KBM-7 (cell line): ENCODE measurements at places on chromosomes 1 and 21.

DNA sequence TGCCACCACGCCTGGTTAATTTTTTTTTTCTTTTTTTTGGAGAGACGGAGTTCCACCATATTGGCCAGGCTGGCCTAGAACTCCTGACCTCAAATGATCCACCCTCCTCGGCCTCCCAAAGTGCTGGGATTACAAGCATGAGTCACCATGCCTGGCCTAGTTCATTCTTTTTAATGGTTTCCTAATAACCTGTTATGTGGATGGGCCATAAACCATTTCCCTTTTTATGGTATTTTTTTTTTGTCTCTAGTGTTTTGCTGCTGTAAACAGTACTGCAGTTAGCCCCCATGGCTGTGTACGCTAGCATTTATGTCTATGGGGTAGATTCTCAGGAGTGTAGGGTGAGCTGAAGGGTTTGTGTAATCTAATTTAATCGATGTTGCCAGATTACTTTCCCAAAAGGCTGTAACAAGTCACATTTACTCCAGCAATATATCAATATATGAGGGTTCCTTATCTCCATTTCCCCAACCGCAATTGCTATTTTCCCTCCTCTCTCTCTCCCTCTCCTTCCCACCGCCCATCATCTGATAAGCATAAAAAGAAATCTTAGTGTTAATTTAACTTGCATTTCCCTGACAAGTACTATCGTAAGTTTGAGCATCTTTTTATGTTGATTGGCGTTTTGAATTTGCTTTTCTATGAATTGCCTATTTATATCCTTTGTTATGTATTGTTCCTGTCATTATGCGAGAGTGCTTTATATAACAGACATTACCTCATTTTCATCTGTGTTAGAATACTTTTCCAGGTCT lies 28.7 kb downstream of the RCSD1 start:
- peak; percentile 30 for DNase-seq

GRCh38 chr1:49136738-49137251 lies 360.1 kb upstream of the BEND5 start:
- DNase-seq: no peak

GRCh38 chr1:154788110-154788870 lies 81.8 kb downstream of the KCNN3 start:
- no peak for DNase-seq

DNA sequence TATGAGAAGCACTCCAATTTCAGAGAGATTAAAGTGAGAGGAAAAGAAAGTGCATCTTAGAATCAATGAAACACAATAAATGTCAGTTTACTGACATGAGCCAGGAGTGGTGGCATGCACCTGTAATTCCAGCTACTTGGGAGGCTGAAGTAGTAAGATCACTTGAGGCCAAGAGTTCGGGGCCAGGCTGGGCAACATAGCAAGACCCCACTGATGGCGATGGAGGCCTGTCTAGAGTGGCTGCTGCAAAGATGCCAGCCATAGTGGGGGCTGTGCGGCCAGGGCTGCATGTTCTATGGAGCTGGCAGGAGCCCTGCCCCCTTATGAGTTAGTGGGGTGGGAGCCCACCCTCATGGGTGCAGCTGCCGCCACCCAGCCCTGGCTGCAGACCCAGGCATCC lies 27.3 kb downstream of the ZCCHC17 start:
- DNase-seq: no peak

DNA sequence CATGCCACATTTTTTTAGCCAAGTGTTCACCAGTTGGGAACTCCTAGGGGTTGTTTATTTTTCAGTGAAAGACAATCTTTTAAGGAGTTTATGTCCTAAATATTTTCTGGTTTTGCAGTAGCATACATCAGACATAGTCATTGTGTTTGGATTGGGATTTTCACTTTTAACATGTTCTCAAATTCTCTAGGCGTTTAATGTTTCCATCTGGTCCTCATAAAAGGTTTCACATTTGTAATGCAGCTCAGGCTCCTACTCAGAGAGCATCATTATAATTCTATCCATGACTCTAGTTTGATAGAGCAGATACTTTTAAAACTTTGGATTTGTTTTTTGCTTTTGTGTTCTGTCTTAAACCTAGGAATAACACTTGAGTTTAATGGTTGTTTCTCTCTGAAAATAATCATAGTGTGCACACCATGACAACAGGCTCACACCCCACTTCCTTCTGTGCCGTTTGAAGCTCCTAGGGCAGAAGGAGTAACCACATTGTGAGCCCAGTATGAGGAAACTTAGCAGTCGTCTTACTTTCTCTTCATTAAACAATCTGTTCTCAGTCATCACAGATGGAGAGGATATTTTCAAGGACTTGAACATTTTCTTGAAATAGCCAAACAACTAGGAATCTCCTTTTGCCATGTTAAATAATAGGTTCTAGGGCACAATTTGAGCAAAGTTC lies 219.6 kb downstream of the PDE4B start:
- peak; percentile 3 for DNase-seq

- DNase-seq: no peak
These were observed 1.1 kb downstream of the ICMT start for GRCh38 chr1:6234502-6235295.

DNA sequence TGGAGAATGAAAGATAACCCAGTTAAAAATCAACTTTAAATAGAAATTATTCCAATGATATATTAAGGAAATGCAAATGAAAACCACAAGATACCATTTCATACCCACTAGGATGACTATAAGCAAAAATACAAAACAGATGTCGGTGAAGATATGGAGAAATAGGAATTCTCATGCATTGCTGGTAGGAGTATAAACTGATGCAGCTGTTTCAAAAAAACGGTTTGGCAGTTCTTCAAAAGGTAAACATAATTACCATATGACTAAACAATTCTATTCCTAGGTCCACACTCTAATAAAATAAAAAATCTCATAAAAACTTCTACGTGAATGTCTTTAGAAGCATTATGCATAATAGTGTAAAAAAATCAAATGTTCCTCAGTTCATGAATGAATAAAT lies 763.3 kb upstream of the BRINP3 start:
- DNase-seq: no peak

DNA sequence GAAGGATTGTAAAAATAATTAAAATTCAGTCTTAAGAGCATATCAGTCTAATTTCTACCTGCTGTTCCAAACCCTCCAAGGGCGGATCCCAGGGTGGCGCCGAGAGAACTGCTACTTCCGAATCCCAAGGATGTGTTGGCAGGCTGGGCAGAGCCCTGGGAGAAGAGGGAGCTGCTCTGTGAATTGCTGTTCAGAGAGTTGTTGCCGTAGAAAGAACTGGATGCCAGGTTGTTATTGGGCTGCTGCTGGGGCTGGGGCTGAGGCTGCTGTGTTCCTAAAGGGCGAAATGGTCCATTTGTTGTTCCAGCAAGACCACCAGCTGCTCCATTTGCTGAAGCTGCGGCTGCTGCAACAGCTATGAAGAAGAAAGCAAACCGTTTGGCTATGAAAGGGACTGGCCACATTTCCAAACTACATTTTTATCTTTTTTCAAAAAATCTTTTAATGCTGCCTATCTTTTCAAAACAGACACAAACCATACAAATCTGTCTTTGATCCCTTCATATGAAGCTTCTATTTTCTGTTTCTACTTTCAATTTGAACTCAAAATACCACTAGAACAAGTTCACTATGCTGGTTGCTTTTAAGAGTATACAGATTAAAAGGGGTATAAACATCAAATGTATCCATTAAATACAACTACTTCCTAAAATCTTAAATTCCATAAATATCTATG lies 57.5 kb upstream of the SDC3 start:
- DNase-seq: no peak

- no peak for DNase-seq
These were observed 628.4 kb upstream of the TMPRSS15 start for GRCh38 chr21:19031953-19032352.

- no peak for DNase-seq
These were observed 354.0 kb upstream of the ADAMTS5 start for GRCh38 chr21:27320868-27321267.

DNA sequence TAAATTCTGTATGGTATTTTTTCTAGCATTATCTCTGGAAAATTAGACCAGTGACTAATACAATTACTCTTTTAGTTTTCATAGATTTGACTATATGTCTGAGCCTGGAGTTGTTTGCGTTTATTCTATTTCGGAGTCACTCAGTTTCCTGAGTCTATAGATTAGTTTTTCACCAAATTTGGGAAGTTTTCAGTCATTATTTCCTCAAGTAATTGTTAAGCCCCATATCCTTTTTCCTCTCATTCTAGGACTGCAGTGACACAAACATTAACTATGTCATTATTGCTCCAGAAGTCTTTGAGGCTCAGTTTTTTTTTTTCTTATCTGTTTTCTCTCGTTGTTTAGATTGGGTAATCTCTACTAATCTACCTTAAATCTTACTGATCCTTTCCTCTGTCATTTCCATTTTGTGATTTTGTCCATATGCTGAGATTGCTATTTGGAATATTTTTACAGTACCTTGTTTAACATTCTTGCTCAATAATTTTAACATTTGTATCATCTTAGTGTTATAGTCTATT lies 886.2 kb downstream of the LTN1 start:
- DNase-seq: no peak

DNA sequence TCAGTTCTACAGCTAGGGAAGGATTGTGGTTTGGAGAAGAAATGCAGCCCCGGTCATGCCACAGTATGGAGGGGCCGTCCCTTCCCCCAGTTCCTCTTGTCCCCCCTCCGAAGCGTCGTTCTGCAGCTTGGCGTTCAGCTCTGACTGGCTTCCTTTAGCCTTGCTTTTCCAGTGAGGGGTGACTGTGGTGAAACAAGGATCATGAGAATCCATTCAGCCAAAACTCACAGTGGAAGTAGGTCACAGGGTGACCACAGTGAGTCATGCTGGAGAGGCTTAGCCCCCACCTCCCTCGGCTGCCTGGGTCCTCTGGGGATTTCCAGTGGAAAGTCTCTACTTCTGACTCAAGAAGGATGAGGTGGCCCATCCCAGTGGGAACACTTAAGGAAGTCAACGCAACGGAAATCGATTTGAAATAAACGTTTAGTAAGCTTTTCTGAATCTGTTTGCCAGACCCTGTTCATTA lies 37.3 kb upstream of the COL6A2 start:
- peak; percentile 51 for DNase-seq

GRCh38 chr1:235642011-235642942 lies 7.3 kb downstream of the GNG4 start:
- DNase-seq: peak; percentile 78

GRCh38 chr1:160309185-160309557 lies 24.2 kb upstream of the PEX19 start:
- DNase-seq: no peak

DNA sequence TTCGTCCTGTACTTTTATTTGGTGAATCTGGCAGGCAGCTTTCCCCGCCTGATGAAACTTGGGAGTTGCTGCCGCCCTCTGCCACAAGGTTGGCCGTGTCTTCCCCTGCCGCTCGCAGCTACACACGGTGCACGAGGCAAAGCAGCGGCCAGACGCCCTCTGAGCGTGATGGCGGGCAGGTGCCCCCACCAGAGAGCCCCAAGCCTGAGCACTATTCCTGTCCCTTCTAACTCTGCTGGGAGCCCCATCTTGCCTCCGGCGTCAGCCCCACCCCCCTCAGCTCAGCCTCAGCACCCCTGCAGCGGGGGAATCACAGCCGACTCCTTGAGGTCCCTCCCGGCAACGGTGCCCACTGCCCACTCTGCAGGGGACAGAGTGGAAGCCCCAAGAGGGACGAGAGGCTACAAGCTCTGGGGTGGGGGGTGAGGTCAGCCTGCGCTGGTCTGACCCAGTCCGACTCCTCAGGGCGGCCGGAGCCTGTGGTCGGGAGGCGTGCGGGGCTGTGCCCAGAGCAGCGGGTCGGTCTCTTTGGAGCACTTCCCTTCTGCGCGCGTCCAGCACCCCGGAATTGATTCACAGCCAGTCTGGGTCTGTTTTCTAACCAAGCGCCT lies 41.3 kb downstream of the RIPK4 start:
- DNase-seq: no peak

DNA sequence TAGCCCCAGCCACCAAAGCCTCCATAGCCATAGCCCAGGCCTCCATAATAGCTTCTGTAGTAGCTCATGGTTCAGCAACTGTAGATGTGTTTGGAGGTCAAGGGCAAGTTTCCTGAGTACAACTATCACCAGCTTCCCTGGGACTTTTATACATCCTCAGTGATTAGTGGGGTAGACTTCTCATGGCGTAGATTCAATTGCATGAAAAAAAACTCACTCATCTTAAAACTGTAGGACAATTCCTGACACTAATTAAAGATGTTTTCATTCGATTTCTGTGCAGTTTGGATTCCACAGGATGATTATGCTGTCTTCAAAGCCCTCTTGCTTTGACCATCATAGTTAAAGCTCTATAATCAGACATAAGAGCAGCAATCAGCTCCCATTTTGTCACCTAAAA lies at the start of gene KRTAP19-8:
Gene KRTAP19-8, minus strand, starts transcription at position 101 of the 400 bp plus-strand sequence. Its CDS starts 33 bp downstream, at position 68.
- DNase-seq: no peak

DNA sequence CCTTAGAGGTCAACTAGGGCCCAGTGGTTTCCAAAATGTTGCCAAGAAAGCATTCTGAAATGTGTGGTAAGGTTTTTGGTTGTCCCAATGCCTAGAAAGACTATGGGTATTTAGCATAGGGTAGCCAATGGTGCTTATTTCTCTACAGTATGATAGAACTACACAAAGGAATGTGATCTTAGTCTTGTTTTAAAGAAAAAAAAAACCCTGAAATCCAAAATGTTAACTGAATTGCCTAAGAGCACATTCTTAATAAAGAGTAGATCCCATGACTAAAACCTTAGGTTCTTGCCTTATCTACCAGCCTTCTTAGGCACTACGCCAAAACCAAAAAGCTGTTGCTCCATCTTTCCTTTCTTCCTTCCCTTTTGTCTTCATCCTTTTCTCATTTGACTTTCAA lies 428.2 kb downstream of the MRPL39 start:
- no peak for DNase-seq

DNA sequence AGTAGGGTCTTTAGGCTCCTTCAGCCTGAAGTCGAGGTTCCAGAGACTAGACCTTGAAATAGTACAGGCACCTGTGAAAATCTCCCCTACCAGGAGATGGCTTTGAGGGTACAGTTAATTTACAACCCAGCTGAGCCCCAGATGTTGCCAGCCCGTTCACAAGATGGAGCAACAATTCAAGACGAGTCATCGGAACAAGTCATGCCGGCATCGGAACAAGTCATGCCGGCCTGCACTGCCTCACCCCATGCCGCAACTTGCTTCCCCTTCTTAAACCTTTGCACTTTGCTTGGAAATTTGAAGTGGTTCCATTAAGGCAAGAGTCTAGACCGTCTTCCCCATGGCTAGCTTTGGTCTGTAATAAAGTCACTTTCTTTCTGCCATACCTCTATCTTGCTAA lies 16.0 kb downstream of the HHAT start:
- no peak for DNase-seq

GRCh38 chr21:35674895-35675470 lies 385.3 kb downstream of the SETD4 start:
- DNase-seq: no peak

GRCh38 chr1:222252788-222253187 lies 295.1 kb downstream of the HHIPL2 start:
- no peak for DNase-seq

GRCh38 chr1:155499953-155500639 lies 62.5 kb downstream of the ASH1L start:
- peak; percentile 56 for DNase-seq

DNA sequence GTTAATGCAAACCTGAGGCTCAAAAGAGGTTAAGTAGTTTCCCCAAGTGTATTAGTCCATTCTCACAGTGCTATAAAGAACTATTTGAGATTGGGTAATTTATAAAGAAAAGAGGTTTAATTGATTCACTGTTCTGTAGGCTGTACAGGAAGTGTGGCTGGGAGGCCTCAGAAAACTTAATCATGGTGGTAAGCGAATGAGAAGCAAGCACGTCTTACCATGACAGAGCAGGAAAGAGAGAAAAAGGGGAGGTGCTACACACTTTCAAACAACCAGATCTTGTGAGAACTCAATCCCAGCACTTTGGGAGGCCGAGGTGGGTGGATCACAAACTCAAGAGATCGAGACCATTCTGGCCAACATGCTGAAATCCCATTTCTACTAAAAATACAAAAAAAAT lies 38.5 kb upstream of the RXRG start:
- DNase-seq: no peak
